Mucosa of gallbladder (tissue), 1 donor: ENCODE measurements at places on chromosomes 5 and 9. TPM values are rescaled to one million over a fixed set of nuclear protein-coding genes. Genes with fewer than 3 reads are reported as not detected.

DNA sequence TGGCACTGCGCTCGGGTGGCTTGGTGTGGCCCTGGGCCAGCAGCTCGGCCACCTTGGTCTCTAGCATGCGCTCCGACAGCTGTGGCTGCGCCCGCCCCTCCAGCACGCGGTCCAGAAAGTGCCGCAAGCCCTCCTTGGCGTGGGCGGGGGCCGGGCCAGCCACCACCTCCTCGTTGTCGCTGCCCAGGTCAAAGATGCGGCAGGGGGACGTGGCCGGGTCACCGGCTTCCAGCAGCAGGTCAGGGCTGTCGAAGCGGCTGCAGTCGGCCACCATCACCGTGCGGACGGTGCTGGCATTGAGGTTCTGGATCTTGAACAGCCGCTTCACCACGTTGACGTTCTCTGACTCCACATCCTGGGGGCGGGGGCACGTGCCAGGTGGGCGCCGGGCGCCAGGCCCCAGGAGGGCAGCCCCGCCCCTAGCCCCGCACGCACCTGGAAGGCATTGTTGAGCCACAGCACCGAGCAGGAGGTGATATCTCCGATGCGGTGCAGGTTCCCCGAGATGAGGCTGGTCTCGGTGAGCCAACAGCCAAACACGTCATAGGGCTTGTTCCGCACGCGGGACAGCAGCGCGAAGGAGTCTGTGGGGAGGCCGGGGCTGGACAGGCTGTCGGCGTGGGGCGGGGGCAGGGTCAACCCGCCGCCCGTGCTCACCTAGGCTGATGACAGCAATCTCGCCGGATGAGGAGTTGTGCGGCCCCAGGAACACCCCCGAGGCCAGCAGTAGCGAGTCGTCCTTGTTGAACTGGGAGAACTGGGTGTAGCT, 2.2 kb downstream of the FBXW5 start:
- DNase-seq = no peak

DNA sequence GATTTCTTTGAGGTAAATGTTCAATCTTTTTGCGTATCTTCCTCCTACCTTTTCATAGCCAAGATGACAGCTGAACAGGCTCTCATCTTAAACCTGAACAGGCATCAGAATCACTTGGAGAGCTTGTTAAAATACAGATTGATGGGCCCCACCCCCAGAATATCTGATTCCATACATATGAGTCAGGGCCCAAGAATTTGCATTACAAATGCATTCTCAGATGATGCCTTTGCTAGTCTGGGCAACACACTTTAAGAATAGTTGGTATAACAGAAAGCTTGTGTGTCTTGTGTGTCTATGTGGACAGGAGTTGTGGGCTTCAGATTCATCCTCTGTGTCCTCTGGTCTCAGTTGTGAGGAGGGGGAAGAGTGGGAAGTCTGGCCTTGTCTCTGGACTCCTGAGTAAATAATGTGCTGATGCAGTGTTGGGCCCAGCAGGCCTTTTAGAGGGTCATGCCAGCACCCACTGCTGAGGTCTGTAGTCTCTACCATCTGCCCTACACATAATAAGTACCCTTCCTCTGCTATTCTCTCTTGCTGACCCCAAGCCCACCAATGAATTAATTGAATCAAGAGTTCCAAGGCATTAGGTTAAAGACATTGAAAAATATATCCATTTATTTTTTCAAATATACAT, 43.1 kb downstream of the PTCD2 start:
- no peak for DNase-seq

- no peak for DNase-seq
These were observed 42.6 kb upstream of the GFPT2 start for GRCh38 chr5:180395540-180396274.

- DNase-seq = no peak
These were observed 30.4 kb upstream of the TCF7 start for GRCh38 chr5:134084022-134084565.

- no peak for DNase-seq
These were observed 57.3 kb upstream of the UBAC1 start for GRCh38 chr9:136018257-136019031.

DNA sequence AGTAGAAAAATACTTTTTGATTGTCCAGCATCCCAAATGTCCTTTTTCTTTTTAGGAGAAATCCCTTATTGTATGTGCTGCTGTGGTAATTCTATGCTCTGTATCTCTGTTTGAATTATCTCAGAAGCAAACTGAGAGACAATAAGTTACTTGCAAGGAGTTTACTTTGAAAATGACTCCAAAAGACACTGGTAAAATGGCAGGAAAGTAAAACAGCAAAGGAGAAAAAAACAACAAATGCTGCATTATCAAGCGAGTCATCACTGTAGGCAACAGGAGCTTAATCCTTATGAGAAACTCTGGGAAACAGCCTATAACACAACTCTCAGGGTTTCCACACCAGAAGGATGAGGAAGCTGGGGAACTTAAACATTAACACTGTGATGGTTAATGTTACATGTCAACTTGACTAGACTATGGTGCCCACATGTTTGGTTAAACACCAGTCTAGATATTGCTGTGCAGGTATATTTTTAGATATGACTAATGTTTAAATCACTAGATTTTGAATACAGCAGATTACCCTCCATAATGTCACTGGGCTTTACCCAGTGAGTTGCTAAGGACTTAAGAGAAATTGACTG, 92.6 kb upstream of the GAS1 start:
- no peak for DNase-seq

DNA sequence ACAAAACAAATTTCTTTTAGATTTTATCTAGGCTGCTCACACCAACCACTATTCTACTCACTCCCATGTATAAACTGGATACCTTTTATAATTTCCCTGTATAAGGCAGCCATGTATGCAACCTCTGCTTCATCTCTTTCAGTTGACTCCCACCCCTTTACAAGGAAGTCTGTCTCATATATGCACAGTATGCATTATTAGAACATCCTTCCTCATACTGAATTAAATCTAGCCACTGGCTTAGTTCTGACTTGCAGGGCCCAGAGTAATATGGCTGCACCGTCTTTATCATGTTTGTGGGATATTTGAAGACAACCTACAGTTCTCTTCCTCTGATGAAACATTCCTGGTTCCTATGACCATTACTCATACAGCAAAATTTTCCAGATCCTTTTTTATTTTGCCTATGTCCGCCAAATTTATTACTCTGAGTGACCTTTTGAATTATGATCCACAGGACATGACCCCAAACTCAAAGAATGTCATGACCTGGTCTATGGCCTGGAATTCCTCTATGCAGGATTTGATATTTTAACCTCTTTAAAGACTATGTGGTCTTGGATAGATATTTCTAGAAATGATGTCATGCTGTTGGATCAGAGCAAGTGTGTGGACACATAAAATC, 76.6 kb upstream of the ITGA1 start:
- DNase-seq = no peak

DNA sequence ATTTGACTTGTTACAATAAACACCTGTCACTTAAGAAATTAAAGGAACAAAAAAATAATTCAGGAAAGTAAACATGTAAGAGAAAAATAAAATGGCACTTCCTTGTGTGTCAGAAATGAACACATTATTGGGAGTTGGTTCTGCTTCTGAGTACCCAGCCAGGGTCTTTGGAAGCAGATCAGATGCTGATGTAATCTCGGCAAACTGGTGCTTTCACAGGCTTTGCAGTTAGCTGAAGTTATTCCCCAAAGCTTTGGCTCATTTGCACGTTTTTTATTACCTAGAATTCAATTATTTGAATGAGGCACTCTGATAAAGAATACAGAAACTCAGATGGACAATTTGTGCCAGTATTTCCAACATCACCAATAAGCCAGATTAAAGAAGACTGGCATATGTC, 10.9 kb downstream of the CDH18 start:
- DNase-seq = no peak

GRCh38 chr5:154779105-154779504, 23.9 kb downstream of the LARP1 start:
- DNase-seq = peak; percentile 32

GRCh38 chr5:45417285-45417998, 278.7 kb downstream of the HCN1 start:
- no peak for DNase-seq

DNA sequence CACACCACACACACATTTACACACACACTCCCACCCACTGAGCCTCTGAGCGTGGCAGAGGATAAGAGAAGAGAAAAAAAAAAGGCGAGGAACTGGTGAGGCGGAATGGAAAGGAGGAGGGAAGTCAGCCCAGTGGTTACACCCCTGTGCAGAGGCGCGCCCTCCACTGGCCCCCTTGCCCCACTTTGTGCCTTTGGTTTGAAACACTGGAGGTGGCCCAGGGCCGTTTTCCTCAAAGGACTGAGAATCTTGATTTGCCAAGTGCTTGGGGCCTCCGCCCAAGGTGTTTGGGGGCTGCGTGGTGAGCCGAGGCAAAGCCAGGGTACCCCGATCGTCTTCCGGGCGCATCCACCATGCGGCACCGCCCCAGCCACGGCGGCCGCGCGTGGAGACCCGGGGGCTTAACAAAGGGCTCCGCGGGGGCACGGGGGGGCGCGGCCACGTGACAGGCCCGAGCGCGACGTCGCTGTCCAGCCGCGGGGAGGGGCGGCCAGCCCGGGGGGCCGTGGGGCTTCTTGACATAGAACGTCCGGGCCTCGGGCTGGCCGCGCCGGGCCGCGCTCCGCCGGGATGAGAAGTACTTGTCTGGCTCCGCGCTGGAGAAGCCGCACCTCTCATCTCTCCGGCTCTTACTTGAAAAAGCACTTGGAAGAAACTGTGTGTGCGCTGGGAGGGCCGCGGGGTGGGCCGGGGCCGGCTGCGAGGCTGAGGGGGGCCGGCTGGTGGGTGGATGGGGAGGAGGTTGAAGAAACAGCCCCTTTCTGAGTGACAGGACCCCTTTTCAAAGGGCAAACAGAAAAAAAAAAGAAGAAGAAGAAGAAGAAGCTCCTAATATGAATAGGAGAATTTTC, 21.0 kb downstream of the NR2F1 start:
- no peak for DNase-seq

DNA sequence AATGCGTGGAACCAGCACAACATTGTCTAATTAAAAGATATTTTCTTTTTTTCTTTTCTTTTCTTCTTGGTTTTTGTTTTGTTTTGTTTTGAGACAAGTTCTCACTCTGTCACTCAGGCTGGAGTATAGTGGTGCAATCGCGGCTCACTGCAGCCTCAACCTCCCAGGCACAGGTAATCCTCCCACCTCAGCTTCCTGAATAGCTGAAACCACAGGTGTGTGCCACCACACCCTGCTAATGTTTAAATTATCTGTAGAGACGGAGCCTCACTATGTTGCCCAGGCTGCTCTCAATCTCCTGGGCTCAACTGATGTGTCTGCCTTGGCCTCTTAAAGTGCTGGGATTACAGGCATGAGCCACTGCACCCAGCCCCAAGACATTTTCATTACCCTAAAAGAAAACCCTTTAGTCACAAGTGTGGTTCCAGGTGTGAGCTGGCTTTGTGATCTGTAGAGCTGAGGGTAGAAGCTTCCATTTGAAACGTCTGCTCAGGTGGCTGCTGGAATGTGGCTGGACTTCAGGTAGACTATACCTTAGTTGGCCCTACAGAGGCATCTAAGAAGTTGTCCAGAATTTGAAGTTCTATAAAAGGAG, 19.1 kb upstream of the NEK6 start:
- DNase-seq = no peak

DNA sequence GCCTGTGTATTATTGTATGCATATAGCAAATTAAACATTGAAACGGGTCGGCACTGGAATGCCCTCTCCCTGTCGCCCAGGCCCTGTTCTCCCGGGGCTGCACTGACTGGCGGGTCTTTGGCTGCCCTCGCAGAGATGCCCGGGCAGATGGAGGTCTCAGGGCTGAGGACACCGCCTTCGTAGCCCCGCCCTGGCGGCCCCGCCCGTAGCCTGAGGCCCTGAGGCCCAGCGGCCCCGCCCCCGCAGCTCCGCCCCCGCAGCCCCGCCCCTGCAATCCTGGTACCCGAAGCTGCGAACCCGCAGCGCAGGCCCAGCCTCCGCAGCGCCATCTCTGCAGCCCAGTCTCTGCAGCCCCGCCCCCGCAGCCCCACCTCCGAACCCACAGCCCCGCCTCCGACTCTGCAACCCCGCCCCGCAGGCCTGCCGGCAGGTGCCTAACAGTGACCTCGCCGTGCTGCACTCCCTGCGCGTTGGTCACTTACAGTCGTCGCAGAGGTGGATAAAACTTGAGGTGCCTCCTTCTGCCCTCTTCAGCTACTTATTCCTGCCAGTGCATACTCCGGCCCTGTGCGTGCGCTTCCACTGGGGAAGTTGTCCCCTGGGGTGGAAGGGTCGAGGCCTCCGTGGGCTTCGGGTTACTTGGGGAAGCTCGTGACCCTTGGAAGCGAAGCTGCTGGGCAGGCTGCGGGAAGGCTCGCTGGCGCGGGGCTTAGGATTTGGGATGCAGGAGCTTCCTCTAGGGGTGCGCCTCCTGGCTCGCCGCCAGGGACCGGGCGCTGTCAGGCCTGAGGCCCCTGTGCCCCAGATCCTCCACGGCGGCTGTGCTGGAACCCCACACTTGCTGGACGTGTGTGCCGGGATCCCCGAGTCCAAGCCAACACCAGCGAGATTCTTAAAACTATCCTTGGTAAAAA, 72.3 kb downstream of the ICE1 start:
- peak; percentile 77 for DNase-seq

DNA sequence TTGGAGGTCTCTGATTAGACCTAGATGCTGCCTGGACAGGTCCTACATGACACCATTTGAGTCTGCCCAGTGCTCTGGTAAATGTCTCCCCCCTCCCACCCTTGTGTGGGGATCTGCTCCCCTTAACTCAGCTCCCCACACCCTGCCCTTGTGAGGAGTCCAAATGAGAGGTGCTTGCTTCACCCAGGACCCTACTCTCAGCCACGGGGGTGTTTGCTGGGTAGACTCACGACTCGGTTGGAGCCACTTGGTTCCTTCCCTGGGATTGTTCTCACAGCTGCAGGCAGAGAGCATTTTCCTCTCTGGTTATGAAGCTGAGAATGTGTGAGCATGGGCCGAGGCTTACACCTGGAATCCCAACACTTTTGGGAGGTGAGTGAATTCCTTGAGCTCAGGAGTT, 204.7 kb downstream of the CDK5RAP2 start:
- DNase-seq = no peak

DNA sequence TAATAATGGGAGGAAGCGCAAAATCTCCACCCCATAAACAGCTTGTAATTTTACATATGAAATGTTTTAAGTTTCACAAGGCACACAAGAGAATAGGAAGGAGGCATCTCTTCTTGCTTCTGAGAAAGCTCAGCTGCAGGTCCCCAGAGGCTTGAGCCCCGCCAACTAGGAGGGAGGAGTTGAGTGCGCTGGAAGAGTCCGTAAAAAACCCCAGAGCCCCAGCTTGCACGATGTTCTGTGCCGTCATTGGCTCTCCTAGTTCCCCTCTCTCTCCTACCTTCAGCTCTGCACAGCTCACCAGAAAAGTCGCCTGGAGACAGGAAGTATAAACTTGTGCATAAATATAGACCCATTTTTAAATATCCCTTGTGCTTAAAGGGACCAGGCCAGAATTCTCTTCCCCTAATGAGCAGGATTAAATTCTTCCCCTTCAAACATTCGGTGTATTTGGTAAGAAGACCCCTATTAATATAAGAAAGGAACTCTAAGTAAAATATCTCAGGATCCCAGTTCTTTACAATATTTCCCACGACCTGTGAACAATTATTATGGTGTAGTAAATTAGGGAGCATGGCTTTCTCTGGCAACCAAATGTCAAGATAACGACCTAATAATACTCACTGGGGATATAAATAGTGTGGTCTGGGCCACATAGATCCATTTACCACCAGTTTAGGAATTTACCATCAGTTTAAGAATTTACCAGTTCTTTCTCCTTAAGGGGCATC, 13.7 kb downstream of the GLRX start:
- DNase-seq = peak; percentile 79

EIF4EBP3 gene
- total RNA-seq = 14.4 TPM

PRRX2 gene
- total RNA-seq = 1.5 TPM

WNK2 gene
- total RNA-seq = 37.2 TPM

RNF224 gene
- total RNA-seq = 0.95 TPM

SLC6A3 gene
- 0.23 TPM for total RNA-seq

CCDC192 gene
- total RNA-seq = not detected

PCDHGB5 gene
- 12.4 TPM for total RNA-seq

AIF1L gene
- 7.0 TPM for total RNA-seq
